ENCODE measurements at places on chromosomes 12 and 14.

GRCh38 chr12:15627995-15628945 lies 160.9 kb downstream of the EPS8 start:
- no peak for DNase-seq

GRCh38 chr12:131035245-131035681 lies 81.6 kb downstream of the ADGRD1 start:
- DNase-seq = no peak

DNA sequence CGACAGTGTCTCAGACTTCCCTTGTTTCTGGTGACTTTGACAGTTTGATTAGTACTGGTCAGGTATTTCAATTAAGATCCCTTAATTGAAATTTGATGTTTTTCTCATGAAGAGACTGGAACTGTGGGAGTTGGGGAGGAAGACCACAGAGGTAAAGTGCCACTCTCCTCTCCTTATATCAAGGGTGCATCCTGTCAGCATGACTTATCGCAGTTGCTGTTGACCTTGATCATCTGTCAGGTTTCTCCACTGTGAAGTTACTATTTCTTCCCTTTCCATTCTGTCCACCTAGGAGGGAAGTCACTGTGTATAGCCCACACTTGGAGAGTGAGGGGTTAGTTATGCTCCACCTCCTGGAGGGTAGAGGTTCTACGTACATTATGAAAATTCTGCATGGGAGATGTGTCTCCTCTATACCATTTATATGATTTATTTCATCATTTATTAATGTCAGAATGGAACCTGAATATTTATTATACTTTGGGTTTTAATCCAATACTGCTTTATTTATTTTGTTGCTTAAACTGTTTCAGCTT lies 40.3 kb upstream of the SMOC1 start:
- DNase-seq = no peak

DNA sequence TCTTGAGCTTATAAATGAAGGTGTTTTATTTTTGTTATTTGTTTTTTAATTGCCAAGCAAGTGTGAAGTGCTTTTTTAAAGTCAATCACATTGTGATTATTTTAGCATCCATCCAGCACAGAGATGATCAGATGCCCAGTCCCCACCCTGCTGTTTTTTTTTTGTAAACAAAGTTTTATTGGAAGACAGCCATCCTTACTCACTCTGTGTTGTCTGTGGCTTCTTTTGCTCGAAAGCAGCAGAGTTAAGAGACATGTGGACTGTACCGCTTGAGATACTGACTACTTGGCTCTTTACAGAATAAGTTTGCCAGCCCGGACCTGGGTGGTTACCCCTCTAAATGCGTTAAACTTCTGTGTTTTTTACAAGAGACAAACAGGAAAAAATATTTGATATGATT lies 30.9 kb upstream of the AMN start:
- no peak for DNase-seq

DNA sequence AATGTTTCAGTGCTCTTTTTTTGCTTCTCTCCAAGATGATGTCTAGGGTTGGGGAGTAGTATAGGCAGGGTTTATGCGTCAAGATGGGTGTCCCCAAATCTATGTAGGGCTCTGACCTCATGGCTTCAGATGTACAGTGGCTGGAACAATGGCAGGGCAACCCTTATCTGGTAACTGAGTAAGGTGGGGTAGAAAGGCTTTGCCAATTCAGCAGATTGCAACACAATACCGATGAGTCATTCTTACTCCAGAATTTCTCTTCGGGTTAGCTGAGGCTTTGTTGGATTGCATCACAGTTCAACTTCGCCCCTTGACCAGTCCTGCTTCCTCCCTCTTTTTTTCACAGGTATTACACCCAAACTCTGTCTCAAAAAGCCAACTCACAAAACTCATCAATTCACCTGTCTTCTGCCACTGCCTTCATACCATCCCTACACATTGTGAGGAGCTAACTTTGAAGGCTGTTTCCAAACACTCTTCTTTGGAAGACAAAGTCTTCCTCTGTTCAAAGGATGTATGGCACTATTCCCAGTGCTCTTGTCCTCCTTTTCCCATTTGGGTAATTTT lies 190.2 kb upstream of the CNOT2 start:
- peak; percentile 65 for DNase-seq

DNA sequence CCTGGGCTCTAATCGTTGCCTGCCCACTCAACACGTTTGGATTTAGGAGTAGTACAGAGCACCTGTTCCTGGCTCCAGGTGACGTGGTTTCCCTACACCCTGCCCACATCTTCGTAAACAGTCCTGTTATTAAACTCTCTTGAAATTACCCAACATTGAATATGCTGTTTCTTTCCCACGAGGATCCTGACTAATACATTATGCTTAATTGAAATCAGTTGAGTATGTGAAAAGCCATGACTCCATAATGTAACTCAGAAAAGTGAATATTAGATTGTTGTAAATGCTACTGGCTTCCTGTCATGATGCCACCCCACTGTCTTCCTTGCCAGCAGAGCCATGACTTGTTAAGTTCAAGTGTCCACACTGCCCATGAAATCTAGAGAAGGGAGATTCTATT lies 21.6 kb downstream of the AK7 start:
- no peak for DNase-seq

DNA sequence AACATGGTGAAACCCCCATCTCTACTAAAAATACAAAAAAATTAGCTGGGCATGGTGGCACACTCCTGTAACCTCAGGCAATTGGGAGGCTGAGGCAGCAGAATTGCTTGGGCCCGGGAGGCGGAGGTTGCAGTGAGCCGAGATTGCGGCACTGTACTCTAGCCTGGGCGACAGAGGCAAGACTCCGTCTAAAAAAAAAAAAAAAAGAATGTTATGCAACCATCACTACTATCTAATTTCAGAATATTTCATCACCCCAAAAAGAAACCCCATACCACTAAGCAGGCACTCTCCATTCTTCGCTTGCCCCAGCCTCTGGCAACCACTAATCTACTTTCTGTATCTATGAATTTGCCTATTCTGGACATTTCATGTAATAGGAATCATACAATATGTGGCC lies 68.8 kb upstream of the AMN start:
- no peak for DNase-seq

GRCh38 chr12:26721800-26722199 lies 111.2 kb downstream of the ITPR2 start:
- peak; percentile 51 for DNase-seq

DNA sequence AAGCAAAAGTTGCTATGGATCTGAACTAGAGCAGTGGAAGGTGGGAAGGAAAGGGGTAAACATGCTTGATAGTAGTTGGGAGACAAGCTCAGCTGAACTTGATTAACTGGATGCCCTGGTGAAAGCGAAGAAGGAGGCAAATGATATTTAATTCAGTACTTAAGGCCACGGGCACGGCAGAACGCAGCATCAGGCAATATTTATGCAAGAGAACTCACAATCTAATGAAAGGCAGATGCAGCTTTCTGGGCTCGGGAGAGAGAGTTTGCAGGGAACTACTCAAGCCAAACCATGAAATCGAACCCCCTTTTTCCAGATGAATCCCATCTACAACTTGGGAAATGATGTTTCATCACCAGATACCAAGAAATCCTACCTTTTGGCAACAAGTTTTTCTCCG lies 3.5 kb upstream of the CNIH1 start:
- no peak for DNase-seq

DNA sequence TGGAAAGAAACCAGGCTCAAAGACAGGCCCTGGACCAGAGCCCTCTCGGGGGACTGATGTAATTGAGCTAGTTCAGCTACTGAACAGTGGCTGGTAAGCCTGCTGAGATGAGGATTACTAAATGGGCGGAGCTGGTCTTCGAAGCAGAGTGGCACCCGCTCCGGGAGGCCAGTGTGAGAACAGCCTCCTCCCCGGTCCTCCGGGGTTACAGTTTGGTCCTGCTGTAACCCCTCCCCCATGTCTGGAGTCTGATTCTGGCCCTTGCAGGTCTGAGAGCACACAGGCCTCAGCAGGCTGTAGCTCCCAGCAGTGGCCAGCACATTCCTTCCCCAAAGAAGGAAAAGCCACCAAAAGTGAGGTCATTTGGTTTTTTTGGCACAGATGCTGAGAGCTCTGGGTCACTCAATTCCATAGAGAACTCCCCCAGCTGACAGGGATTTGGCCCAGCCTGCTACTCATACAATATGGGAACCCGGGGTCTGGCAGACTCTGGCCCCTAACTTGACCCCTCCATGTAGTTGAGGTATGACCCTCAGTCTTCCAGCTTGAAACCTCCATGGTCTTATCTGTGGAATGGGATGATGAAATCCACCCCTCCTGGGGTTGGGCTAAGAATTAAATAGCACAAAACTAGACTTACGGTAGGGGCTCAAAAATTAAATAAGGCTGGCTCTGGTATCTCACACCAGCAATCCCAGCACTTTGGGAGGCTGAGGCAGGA lies 39.0 kb downstream of the ACTN1 start:
- peak; percentile 98 for DNase-seq

DNA sequence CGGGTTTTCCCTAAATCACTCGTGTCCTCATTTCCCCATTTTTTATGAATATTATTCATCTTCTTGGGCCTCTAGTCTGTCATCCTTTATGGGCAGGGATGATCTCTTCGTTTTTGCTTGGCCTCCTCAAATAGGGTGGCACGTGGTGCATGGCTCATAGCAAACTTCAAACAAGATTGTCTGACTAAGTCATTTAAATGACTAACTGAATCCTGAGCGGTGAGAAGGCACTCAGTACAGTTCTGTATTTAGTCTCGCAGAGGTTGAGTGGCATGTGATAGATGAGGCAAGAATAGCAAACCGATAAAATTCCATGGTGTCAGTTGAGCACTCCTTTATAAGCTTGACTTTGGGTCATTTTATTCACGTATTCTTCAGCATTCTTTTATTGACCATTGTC lies 5.7 kb upstream of the JDP2 start:
- peak; percentile 56 for DNase-seq

DNA sequence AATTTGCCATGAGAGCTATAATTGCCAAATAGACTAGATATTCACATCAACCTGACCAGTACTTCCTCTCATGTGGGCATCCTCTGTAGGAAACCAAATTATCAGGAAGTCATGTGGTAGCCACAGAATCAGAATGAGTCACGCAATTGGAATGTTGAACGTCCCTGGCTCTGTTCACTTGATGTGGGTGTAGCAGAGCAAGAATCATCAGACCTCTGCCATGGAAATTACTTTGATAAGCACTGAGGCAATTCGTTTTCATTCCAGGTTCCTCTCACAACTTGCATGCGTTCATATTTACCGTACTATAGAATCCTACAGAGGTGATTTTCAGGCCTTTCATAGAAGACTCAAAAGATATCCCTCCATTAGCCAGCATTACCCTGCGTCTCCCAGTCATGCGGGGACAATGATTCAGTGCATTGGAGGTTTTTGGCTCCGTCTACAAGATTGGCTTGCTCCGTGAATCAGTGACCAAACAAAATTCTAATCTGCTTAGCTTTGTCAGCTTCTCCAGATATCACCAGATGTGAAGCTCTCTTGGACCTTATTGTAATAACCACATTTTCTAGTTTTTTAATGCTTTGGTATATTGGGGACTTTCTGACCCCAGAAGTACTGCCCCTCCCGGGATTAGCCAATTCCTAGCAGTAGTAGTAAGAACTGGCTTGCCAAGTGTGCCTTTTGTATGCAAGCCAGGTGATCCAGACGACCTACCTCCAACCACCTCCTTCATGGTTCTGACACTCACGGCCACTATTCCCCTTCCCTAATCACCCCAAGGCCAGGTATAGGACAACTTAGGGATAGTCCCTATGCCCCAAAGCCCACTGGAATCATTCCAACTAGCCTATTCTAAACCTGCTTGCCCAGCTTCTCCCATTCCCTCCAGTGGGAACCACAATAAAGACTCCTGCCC lies 133.4 kb downstream of the KICS2 start:
- peak; percentile 98 for DNase-seq

DNA sequence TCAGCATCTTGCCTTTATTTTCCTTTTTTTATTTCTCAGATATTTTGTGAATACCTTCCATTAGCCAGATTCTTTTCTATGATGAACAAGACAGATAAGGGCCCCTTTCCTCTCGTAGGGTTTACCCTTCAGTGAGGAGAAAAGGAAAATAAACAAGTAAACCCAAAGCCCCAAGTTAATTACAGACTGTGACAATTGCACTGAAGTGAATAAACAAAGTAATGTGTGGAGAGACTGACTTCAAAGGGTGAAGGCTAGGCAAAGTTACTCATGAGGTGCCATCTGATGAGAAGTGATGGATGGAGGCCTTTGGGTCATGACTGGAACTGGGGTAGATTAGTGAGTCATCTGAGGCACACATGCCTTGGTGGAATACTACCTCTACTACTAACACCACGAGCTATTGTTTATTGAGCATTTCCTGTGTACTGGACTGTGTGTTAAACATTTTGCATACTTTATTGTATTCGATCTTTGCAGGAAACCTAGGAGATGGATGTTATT lies 143.4 kb upstream of the PRICKLE1 start:
- DNase-seq = peak; percentile 33

DNA sequence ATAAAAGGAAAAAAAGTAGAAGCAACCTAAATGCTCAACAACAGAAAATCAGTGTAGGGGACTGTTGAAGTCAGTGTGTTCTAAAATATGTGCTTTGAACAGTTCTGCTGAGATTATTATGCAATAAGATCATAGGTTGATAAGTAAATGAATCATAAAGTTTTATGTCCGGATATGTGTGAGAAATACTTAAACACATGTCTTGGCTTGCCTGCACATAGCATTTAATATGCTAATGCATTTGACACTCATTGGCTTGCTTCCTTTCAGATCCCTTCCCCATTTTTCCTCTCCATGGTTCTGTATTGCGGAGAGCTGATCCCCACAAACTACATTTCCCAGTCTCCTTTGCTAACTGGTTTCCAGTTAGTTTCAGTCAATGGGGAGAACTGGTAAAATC lies 573.8 kb upstream of the TBX3 start:
- DNase-seq = no peak

All from Caki2 (cell line).